ENCODE measurements at places on chromosomes 5 and 9.

DNA sequence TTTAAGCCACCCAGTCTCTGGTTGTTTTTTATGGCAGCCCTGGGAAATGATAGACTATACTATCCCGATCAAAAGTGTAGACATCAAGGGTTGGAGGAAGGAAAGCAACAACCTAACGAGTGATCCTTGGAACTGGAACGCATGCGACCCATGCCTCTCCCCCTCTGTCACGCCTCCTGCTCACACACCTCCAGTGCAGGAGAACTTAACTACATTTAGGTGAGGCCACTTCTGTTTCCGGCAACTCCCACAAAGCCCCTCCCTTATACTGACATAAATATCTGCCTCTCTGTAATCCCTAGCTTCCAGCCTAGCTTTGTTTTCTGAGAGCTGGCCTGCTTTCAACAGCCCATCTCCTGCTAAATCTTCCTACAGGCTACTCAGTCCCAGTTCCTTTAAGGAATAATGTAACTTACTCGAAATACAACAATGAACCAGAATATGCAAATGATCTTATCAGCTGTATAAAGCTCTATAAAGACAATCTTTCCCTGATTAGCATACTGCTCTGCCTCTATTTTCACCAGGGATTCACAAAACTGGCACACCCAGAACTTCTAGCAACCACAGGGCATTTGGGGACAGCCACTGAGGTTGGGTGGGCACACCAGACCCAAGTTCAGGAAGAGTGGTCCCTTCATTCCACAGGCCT, 73.9 kb downstream of the GABBR2 start:
- no peak for DNase-seq

- no peak for DNase-seq
Observed at GRCh38 chr5:172726966-172727365, 44.0 kb downstream of the DUSP1 start.

- DNase-seq: no peak
Observed at GRCh38 chr5:110070836-110071235, 381.1 kb downstream of the MAN2A1 start.

- DNase-seq: no peak
Observed at GRCh38 chr5:120958877-120959485, 494.9 kb downstream of the PRR16 start.

GRCh38 chr5:102638316-102638715, 116.8 kb upstream of the PAM start:
- no peak for DNase-seq

- no peak for DNase-seq
Observed at GRCh38 chr5:74952406-74952805, 86.2 kb upstream of the FAM169A start.

GRCh38 chr5:143343042-143343441, 60.4 kb downstream of the NR3C1 start:
- no peak for DNase-seq

DNA sequence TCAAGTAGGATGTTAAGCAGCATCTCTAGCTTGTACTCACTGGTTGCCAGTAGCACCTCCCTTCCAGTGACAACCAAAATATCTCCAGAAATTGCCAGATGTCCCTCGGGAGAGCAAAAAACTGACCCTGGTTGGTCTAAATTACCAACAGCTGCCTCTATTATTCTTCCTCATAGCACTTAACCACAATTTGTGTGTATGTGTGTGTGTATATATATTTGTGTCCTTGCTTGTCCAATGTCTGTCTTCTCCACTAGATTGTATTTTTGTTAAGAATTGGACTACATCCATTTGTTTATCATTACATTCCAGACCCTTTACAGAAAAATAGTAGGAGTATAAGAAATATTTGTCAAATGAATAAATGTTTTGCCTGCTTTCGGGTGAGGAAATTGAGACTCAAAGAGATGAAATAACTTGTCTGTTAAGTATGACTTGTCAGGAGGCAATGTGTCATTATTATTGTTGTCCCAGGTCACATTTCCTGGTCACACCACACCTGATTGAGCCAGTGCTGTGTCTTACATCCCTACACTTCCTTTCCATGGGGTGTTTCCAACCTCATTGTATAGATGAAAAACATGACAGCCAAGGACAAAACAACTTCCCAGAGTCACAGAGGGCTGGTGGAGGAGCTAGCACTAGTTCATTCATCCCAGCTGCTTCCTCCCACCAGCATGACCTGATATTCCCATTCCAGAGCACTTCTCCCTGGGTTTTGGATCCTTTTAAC, 11.4 kb upstream of the GRPEL2 start:
- DNase-seq: no peak

DNA sequence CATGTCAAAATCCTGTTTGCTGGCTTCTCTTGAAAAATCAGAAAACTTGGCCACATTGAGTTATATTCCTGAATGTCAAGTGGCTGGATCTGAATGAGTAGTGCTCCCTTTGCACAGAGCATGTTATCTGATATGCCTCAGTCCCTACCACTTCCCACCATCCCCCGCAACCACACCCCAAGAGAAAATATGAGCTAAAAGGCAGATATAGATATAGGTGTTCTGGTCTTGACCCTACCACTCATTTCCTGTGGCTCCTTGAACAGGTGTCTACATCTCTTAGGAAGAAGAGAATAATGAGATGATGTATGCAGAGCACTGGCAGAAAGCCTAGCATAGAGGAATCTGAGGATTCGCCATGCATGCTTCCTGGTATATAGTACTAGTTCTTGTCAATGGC, 6.6 kb upstream of the CYSTM1 start:
- no peak for DNase-seq

DNA sequence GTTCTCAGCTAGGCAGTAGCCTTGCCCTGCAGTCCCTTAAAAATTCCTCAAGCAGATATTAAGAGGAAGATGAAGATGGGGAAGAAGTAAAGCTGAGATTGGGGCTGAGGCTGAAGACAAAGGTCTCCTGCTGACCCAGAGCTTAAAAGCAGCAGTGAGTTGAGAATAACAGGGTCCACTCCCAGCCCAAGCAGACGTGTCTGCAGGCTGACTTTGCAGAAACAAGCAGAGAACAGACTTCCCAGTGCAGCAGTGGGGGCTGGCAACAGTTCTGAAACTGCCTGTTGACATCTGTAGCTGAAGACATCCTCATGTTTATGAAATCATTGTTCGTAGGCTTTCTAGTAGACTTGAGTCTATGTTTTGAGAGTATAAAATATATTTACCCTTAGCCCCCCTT, 1.1 kb downstream of the CTXN3 start:
- DNase-seq: no peak

DNA sequence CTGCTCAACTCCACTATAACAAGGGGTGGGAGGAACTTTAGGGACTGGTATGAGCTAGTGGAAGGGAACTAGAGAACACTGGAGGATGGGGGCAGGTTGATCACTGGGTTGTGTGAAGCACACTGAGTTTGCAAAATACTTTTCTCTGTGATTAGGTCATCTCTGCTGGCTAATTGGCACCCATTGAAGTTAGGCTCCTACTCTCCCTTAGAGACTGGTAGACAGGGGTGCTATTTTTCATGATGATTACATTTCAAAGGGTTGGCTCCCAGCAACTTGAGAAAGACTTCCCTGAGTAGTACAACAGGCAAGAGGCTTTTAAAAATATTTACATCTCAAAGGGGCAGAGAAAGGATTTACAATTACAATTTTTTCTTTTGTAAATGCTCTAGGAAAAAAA, 50.4 kb upstream of the MTAP start:
- no peak for DNase-seq

GRCh38 chr5:154058055-154059038, 19.6 kb downstream of the MFAP3 start:
- DNase-seq: no peak

DNA sequence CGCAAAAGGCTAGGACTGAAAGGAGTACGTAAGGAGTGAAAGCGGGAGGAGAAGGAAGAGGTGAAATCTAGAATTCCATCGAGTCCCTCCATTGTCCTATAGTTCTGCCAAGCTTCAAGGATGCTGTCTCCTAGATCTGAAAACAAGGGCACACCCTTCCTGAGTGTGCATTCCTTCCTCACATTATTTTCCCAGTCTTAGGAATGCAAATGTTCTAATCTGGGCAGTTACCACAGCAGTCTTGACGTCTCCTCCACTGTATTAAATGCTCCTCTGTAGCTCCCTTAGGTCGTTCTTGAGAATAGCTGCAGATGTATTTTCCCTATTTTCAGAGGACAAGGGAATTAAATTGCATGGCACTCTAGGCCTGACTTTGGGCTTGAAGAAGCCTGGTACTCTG, 127.6 kb downstream of the SLIT3 start:
- DNase-seq: no peak

GRCh38 chr9:75210215-75210614, 121.9 kb downstream of the OSTF1 start:
- no peak for DNase-seq

GRCh38 chr9:117178596-117179375, 236.1 kb downstream of the ASTN2 start:
- no peak for DNase-seq

DNA sequence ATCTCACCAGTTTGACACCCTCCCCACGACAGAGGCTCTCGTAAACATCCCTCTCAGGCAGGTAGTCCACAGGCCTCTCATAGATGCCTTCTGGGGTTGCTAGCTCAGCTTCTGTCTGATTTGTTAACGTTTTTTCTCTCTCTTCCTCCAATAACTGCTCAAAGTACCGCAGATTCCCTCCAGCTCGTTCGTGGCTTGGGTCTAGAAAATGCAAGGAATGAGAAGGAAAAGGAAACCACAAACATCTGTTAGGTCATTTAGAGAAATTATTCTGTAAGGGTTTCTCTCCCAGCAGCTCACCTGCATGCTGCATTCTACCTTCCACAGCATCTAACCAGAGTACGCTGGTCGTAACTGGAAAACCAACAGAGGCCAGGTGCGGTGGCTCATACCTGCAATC, 18.5 kb downstream of the P4HA2 start:
- DNase-seq: no peak

DNA sequence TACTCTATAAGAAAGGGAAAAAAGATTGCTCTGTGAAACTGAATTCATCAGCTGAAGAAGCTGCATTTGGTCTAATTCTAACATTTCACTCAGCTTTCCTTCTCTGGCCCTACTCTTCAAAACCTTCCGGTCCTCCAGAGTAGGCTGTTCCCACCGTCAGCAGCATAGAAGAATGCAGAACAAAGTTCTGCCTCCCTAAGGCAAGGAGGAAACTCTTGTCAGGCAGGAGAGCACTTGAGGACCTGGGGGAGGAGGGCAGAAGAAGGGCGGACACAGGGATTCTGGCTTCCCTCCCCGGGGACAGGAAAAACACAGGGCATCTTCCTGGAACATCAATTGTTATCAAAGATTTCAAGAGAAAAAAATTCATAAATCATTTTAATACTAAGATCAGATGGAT, 69.2 kb upstream of the SHB start:
- no peak for DNase-seq

DNA sequence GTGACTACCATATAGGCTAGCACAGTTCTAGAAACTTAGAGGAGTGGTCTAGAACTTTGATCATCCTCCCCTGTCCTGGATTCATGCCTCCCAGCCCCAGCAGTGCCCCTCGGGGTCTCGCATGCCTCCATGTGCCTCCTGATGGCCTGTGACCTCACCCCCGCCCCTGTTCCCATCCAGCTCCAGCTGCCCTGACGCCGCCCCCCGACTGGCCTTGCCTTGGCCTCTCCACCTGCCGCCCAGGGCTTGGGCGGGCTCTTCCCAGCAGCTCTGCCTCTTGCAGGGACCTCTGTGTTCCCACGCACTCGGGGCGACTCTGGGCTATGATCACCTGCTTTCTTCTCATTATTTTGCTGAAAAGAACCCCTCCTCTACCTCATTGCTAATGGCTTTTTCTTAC, 115.4 kb upstream of the PHYKPL start:
- no peak for DNase-seq

DNA sequence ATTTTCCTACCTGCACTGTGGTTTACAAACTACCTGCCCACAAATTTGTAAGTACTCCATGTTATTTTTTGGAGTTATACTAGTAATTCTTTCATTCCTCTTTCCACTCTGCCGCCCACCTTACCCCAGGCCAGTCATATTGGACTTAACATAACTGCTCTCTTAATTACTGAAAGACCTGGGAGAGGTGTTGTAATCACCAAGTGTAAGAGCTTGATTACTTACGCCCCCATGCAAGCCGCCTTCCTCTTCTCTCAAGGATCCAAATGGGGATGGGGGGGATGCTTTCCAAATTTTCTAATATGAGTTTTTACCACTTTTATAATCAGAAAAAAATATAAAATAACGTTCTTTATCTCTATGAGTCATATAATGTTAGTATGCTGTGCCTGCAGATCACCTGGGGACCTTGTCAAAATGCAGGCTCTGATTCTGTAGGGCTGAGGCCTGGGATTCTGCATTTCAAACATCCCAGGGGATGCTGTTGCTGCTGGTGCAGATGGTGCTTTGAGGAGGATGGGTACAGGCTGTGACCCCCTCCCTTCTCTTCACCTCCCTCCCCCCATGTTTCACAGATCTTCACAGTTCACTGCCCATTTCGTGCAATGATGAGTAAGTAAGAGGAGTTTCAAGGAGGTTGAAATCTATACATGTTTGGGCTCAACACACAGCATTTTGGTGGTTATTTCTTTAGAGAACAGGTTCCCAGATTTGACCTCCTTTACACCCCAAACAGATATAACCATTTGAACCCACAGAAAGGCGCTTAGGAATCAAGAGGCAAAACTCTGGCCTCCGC, 87.3 kb downstream of the SEC61B start:
- DNase-seq: no peak

DNA sequence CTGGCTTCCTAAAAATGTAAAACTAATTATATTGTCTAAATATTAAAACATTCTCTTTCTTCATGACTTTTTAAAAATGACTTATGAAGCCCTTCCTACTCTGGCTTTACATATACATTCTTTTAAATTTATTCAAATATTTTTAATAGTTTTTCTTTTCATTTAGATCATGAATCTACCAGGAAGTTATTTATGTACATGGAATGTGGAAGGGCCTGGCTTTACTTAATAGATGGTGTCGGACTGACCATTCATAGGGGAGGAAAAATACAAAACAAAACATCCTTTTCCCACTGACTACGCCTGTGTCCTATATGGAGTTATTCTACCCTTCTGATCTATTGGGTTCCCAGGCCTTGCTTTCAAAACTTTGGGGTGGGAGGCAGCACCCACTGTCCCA, 129.8 kb downstream of the MACROH2A1 start:
- no peak for DNase-seq

- no peak for DNase-seq
Observed at GRCh38 chr5:168055961-168056360, 235.5 kb upstream of the WWC1 start.

DNA sequence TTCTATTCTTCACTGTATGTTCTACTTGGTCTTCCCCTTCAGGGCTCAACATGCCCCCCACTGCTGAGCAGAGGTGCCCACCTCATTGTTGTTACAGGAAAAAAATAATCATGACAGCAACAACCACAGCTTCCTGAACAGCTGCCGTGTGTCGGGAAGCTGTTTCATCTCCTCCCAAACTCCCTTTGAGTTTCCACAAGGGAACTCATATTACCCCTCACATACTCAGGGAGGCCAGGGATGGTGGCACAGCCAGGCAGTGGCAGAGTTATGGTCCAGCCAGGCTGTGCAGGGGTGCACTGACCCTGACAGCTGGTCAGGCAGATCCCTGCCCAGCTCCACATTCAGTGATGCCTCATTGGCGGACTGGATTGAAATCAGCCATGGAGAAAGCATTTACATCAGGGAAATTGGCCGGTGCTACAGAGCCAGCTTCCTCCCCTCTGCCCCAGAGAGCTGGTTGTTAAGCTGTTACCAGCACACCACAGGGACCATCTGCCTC, 37.3 kb downstream of the SARDH start:
- DNase-seq: peak; percentile 32

- no peak for DNase-seq
Observed at GRCh38 chr5:159040181-159040580, 59.5 kb downstream of the EBF1 start.

- no peak for DNase-seq
Observed at GRCh38 chr9:85213650-85214607, 527.8 kb downstream of the AGTPBP1 start.

- no peak for DNase-seq
Observed at GRCh38 chr9:18143073-18143745, 330.7 kb upstream of the ADAMTSL1 start.
